RKO (cell line): ENCODE measurements at places on chromosomes 5 and 9.

GRCh38 chr9:87535817-87536539, 38.3 kb downstream of the DAPK1 start:
- DNase-seq: no peak

DNA sequence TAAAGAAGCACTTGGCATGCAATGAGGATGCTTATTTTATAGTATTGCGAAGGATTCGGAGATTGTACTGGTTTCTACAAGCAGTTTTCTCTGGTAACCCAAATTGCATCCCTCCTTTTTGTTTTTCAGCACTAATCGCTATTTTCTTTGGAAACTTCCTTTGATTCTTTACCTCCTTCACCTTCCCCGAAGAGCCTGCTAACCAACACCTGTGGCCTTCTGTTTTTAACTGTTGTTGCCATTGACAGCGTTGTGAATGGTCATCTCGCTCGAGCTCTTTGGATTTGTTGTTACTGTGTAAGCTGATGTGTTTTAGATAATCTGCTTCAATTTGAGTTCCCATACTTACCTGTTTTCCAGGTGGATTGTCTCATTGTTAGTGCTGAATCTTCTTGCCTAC, 1.1 kb downstream of the CNOT6 start:
- no peak for DNase-seq

- DNase-seq: no peak
Observed at GRCh38 chr5:17267106-17267505, 49.7 kb downstream of the BASP1 start.

DNA sequence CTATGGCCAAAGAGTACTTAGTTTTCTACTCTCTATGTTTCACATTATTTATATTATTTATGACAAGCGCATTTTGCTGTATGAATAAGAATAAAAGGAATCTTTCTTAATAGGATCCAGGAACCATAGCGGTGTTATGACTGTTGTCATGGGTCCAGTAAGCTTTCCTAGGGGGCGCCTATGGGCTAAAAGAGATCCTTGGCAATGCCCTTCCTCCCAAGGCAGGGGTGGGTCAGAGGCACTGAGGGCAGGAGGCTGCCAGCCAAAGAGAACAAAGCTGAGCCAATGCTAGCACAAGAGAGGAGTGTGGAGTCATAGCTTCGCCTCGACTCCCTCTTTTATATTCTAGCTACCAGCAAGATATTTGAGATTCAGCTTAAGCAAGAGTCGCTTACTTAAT, 98.4 kb upstream of the GNAQ start:
- no peak for DNase-seq

DNA sequence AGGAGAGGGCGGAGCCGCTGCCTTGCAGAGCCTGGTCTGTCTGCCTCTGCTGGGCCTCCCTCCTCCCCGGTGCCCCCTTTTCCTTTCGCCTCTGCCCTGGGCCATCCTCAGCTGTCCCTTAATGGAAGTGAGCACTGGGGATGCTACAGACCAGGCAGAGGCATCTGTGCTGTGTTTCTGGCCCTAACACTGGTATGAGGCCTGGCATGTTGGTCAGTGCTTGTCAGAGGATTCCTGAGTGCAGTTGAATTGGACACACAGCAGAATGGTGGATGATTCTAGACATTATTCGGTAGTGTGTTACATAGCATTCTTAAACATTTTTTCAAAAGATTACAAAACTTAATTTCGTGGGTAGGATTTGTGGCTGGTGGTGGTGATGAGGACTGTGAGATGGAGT, 88.6 kb downstream of the EHMT1 start:
- no peak for DNase-seq

DNA sequence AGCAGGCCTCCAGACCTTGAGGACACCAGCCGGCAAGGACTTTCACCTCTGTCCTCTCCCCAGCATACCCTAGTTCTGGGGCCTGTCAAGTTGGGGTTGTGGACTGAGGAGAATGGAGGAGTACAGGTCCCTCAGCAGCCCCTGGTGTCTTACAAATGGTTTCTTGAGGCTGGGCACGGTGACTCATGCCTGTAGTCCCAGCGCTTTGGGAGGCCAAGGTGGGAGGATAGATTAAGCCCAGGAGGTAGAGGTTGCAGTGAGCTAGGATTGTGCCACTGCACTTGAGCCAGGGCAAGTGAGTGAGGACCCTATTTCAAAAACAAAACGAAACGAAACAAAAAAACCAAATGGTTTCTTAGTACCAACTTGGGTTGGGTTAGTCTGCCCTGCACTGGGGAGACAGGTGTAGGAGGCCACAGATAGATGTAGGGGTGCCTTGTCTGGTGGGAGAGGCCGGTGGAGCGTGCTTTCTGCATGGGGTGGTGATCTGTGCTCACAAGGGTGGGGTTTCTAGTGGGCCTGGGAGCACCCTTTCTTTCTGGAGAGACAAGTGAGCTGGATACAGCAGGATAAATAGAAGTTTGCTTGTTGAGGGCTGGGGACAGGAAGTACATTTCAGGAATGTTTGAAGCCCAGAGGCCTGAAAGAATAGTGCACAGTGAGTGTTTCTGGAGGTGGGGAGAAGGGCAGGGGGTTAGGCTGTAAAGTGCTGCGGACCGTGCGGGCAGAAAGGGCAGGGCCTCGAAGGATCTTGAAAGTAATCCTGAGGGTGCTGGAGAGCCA, 37.7 kb upstream of the PSD2 start:
- no peak for DNase-seq

- DNase-seq: peak; percentile 32
Observed at GRCh38 chr9:73348471-73348870, 196.8 kb downstream of the ANXA1 start.

- DNase-seq: no peak
Observed at GRCh38 chr9:12667892-12668291, 25.3 kb upstream of the TYRP1 start.

- no peak for DNase-seq
Observed at GRCh38 chr9:124182741-124183140, 75.0 kb upstream of the NEK6 start.

- peak; percentile 32 for DNase-seq
Observed at GRCh38 chr5:136123236-136123768, 9.3 kb upstream of the SMAD5 start.
